ENCODE measurements at places on chromosomes 3 and 15. TPM values are rescaled to one million over a fixed set of nuclear protein-coding genes. Genes with fewer than 3 reads are reported as not detected.

Gene MUSTN1
- total RNA-seq = 0.56 TPM

Gene MYRIP
- total RNA-seq = under 0.01 TPM

Gene LRIG1
- total RNA-seq = 39.5 TPM

Gene SEMA4B
- 24.2 TPM for total RNA-seq

Gene ZBTB47
- 28.6 TPM for total RNA-seq

Gene SLC28A2
- not detected for total RNA-seq

Gene SLC22A13
- total RNA-seq = 0.58 TPM

Gene ITGA11
- 9.6 TPM for total RNA-seq

Gene KLHDC8B
- total RNA-seq = 24.2 TPM

Measured in regular cardiac myocyte (primary cell).